H9 (cell line): ENCODE measurements at places on chromosomes 3 and 15. TPM values are rescaled to one million over a fixed set of nuclear protein-coding genes. Genes with fewer than 3 reads are reported as not detected.

The DCLK3 gene
- total RNA-seq, result 1.4 and 1.6 TPM in 2 replicates

The PARP16 gene
- 3.9 and 4.3 TPM in 2 replicates for total RNA-seq

The NCBP2 gene
- total RNA-seq, result 118 and 120 TPM in 2 replicates

- no peak overlapping the region for H3K4me3 ChIP-seq
- H3K27ac ChIP-seq, result no peak overlapping the region
- no peaks in the 10 kb centered on the region for H3K36me3 ChIP-seq
- H3K27me3 ChIP-seq, result no peaks in the 10 kb centered on the region
- H3K4me1 ChIP-seq, result no peaks in the 10 kb centered on the region
- DNase-seq, result no peak
Observed at GRCh38 chr3:48852151-48852550, 4.5 kb upstream of the PRKAR2A start.

DNA sequence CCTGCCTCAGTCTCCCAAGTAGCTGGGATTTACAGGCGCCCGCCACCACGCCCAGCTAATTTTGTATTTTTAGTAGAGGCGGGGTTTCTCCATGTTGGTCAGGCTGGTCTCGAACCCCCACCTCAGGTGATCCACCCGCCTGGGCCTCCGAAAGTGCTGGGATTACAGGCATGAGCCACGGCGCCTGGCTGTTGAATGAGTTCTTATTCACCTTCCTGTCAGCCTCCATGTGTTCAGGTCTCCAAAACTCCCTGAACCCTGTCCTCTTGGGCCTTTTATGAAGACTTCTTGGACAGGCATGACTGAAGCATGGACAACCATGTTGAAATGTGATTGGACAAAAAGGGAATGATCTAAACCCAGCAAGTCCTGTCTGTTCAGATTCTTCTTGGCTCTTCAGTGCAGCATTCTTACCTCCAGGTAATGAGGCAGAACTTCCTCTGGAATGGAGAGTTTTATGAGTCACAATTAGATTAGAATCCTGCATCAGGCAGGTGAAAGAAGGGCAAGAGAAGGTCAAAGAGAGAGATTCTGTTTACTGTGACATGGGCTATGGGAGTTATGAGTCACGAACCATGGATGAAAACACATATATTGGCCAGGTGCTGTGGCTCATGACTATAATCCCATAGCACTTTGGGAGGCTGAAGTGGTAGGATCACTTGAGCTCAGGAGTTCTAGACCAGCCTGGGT is 23.1 kb upstream of the EIF4A2 start:
- H3K4me1 ChIP-seq, result no peaks in the 10 kb centered on the region
- no peak overlapping the region for H3K27ac ChIP-seq
- no peak overlapping the region for H3K4me3 ChIP-seq

GRCh38 chr3:113660458-113660857 is 36.0 kb downstream of the USF3 start:
- no peak overlapping the region for H3K27ac ChIP-seq
- H3K4me3 ChIP-seq, result no peak overlapping the region
- DNase-seq, result no peak
- no peaks in the 10 kb centered on the region for H3K4me1 ChIP-seq

DNA sequence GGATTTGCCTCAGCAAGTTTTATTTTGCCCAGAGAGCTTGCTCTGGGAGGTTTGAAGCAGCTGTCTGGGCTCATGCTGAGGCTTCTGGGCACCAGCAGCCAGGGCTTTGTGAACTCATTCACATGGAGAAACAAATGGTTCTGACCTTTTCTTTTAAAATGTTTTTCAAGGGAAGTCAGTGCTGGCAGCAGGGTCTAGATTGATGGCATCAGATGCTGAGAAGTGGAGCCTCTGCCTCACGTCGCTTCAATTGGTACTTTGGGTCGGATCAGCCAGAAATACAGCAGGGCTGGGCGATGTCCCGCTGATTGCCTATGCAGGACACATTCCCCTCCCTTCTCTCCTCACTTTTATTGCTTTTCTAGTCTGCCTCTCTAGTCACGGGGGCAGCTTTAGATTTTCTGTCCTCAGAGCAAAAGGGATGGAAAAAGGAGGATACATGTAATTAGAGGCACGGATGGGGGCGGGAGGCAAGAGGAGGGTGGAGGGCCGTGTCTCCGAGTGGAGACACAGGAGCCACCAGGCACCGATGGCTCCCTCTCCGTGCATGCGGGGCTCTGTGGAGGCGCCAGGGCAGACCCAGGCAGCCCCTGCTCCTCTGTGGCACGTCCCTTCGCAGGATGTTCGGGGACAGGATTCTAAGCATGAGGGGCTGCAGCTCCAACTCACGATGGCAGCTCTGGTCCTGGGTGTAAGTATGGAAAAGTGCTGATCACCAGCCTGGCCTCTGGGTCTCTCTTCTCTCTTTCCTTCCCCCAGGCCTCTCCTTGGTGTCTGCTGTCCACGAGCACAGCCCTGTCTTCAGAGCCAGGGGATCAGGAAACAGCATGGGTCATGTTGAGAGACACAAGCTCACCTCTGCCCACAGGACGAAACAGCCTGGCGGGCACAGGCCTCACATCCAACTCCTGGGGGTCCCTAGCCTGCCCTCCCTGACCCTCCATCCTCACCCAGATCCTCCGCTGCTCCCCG is 116.1 kb downstream of the FAM43A start:
- no peaks in the 10 kb centered on the region for H3K36me3 ChIP-seq
- H3K27ac ChIP-seq, result no peak overlapping the region
- no peaks in the 10 kb centered on the region; the same call in 1 of the 2 replicates for H3K27me3 ChIP-seq
- no peak overlapping the region; the same call in 2 of the 3 replicates for H3K4me3 ChIP-seq
- no peak for DNase-seq

GRCh38 chr15:93071469-93071936 is 17.5 kb downstream of the RGMA start:
- peaks cover 17% of the 10 kb centered on the region for H3K36me3 ChIP-seq
- no peak for DNase-seq
- no peaks in the 10 kb centered on the region; the same call in 1 of the 2 replicates for H3K27me3 ChIP-seq

The CP gene
- 0.66 and 1.1 TPM in 2 replicates for total RNA-seq

The ANKRD34C gene
- not detected in 2 replicates for total RNA-seq

DNA sequence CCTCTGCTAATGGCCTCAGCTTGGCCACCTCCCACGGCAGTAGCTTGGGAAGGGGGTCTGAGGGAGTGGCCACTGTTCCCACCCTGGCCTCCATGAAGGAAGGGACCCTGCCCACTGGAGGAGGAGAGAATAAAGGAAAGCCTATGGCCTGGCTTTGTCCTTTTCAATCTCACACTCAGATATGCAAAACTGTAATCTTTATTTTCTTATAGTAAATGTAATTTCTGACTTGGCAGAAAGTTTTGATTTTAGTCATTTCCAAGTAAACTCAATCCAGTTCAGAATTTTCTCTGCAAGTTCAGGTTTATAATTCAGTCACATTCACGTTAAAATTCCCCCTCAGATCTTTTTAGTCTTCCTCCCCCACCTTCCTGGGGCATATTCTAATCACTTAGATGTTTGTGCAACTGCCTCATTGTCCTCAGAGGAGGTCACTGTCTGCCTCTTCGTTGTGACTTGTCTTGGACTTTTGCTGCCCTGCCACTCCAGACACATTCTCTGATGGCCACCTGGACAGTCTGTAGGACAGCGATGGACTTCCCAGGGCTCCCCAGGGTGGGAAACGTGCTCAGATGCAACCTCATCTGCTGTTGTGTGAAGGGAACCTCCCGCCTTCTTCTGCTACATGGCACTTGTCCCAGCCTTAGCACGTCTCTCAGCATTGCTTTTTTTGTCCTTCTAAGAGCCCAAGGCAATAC is 222.8 kb upstream of the TBL1XR1 start:
- H3K27me3 ChIP-seq, result no peaks in the 10 kb centered on the region
- H3K27ac ChIP-seq, result no peak overlapping the region
- no peaks in the 10 kb centered on the region for H3K36me3 ChIP-seq
- no peak for DNase-seq
- H3K4me3 ChIP-seq, result no peak overlapping the region

GRCh38 chr3:85801955-85802354 is 843.2 kb downstream of the CADM2 start:
- DNase-seq, result peak; percentile 34
- no peaks in the 10 kb centered on the region for H3K4me1 ChIP-seq
- no peaks in the 10 kb centered on the region for H3K27me3 ChIP-seq

GRCh38 chr15:47988564-47988963 is 132.2 kb upstream of the SLC24A5 start:
- H3K27ac ChIP-seq, result no peak overlapping the region
- no peaks in the 10 kb centered on the region for H3K36me3 ChIP-seq
- no peak for DNase-seq
- H3K4me1 ChIP-seq, result no peaks in the 10 kb centered on the region

The LAMB2 gene
- 121 and 130 TPM in 2 replicates for total RNA-seq

DNA sequence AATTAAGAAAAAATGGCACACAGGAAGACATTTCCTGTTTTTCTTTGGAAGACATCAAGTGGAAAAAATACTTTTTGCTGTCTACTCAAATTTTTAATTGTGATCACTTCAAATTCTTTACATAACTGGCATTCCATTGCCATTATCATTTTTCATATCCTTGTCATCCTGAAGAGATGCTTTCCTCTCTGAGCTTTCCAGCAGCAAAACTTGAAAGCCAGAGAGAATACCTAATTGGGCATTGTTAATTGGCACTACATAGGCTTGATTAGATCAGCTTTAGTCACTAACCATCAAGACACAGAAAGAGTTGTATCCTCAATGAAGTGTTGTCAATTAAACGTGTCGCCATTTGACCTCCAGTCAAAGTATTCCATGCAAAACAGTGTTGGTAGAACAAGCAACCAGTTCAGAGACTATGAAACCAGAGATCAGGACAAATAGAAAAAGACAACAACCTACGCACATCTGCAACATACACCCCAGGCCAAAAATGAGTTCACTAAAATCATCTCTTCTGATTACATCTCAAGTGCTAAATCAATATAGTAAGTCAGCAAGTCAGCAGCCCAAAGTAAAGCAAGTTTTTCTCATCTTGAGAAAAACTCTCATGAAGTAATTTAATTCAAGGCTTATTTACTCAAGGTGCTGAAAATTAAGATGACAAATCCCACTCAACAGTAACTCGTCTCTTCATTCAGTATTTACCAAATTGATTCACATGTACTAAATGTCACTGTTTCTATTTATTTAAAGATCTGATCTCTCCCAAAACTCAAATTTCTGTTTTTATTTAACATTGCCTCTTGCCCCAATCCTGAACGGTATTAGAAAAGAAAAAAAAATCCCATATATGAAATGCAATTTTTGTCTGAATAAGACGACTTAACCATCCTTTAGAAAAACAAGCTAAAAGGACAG is 123.0 kb downstream of the SUCLG2 start:
- DNase-seq, result no peak
- no peak overlapping the region for H3K4me3 ChIP-seq
- H3K4me1 ChIP-seq, result no peaks in the 10 kb centered on the region; the same call in 1 of the 2 replicates
- H3K27ac ChIP-seq, result no peak overlapping the region
- peaks cover 12% of the 10 kb centered on the region for H3K36me3 ChIP-seq

DNA sequence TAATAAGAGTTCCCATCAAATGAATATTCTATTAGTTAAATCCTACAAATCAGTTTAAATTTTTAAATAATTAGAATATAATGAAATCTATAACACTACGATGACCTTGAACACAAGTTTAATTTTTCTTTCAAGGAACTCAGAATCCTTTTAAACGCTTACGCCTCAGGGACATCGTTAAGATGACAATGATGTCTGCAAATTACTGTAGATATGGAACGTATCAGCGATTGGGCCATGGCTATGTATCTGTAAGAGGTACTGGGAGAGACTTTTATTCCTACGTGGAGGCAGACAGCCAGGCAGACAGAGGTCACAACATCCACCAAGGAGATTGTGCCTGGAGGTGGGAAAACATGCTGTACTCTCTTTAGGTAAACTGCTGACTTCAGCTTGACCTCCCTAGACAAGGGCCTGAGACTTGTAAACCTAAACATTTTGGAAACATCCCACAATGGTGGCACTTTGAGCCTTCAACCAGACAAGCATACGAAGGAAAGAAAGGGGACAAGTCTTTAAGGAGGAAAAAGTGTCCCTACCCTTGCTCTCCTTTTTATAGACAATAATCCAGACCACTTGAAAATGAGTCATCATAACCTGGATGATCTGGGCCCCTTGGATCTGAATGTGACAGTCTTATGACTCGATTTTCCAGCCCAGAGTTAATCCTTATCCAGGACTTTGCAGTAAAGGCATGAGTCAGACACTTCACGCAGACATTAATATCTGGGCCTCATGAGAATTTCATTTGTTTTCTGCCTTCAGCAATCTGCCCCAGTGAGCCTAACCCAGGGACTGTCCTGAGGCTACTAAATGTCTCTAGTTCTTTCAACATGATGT is 6.8 kb upstream of the LDHAL6B start:
- no peaks in the 10 kb centered on the region for H3K4me1 ChIP-seq
- H3K27me3 ChIP-seq, result no peaks in the 10 kb centered on the region
- no peak overlapping the region for H3K27ac ChIP-seq
- peaks cover 62% of the 10 kb centered on the region for H3K36me3 ChIP-seq
- DNase-seq, result no peak

The ATP10A gene
- total RNA-seq, result 3.9 and 4.4 TPM in 2 replicates

GRCh38 chr3:27244374-27244773 is 124.8 kb downstream of the NEK10 start:
- H3K36me3 ChIP-seq, result peaks cover 4% of the 10 kb centered on the region
- no peak for DNase-seq
- H3K27me3 ChIP-seq, result no peaks in the 10 kb centered on the region
- no peak overlapping the region for H3K27ac ChIP-seq
- H3K4me1 ChIP-seq, result no peaks in the 10 kb centered on the region
- no peak overlapping the region for H3K4me3 ChIP-seq

The AGBL1 gene
- total RNA-seq, result not detected in 2 replicates

DNA sequence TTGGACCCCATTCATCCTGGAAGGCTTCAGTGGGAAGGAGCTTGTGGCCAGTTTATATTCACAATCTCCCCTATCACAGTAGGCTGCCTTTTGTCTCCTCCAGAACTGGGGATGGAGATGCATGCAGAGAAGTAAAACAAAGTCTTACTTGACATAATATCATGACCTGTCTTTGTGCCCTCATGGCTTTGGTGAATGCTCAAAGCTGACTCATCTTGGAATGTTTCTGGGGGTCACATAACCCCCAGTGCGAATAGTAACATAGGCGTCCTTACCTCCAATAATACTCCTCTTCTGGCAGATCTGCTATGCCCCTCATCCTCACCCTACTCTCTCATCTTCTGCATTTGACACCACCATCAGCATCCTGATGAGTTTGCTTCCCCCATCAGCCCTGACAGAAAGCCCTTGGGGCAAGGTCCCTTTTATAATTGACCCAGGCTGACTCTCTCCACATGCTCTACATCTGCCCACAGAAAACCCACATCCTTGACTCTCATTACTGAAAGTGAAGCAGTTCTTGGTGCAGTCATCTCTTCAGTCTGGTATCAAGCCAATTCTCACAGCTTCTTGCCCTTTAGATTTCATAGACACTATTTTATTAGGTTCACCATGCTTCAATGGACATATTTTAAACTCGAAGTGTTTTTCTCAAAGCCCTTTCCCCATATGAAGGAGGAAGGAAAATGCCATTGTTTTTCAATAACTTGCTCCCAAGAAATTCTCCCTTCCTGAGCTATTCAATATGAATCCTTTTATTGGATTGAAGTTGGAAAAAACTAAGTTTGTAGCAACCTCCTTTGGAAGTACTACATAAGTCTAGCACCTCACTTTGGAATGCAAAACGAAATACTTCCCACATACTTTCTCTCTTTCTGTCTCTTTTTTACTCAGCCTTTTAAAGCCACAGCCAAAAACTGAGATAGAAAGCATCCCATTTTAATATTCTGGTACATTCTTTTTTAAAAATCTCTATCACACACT is 36.6 kb downstream of the OSTN start:
- DNase-seq, result no peak
- H3K27ac ChIP-seq, result no peak overlapping the region
- no peak overlapping the region for H3K4me3 ChIP-seq
- no peaks in the 10 kb centered on the region for H3K27me3 ChIP-seq
- no peaks in the 10 kb centered on the region for H3K36me3 ChIP-seq
